ENCODE measurements at places on chromosomes 3 and 15. TPM values are rescaled to one million over a fixed set of nuclear protein-coding genes. Genes with fewer than 3 reads are reported as not detected.

Gene MME
- 0.20 TPM for polyA plus RNA-seq

Gene KLF15
- 5.0 TPM for polyA plus RNA-seq

Gene HYKK
- polyA plus RNA-seq: 2.7 TPM

Gene TRAK1
- polyA plus RNA-seq: 12.2 TPM

Gene TGM5
- 12.9 TPM for polyA plus RNA-seq

Gene GPR27
- 3.2 TPM for polyA plus RNA-seq

Gene SEMA6D
- 0.40 TPM for polyA plus RNA-seq

Gene SKOR1
- 0.16 TPM for polyA plus RNA-seq

Gene CRYGS
- 1.4 TPM for polyA plus RNA-seq

Gene RAB11A
- polyA plus RNA-seq: 399 TPM

Gene CDC25A
- polyA plus RNA-seq: 1.8 TPM

Gene SPATA12
- polyA plus RNA-seq: 0.02 TPM

Gene ABHD10
- 8.1 TPM for polyA plus RNA-seq

Gene MORC1
- not detected for polyA plus RNA-seq

Gene AADACL2
- polyA plus RNA-seq: 0.12 TPM

Gene PDHB
- polyA plus RNA-seq: 82.0 TPM

Gene PAQR5
- polyA plus RNA-seq: 8.5 TPM

Gene CHRD
- 2.2 TPM for polyA plus RNA-seq

Gene GOLGA8T
- polyA plus RNA-seq: 0.05 TPM
